Daoy (cell line): ENCODE measurements at places on chromosomes 7 and 10. TPM values are rescaled to one million over a fixed set of nuclear protein-coding genes. Genes with fewer than 3 reads are reported as not detected.

BTBD16 gene
- total RNA-seq = not detected in 2 replicates

CNNM2 gene
- total RNA-seq = 2.7 and 2.9 TPM in 2 replicates

GLI3 gene
- total RNA-seq = 4.3 and 7.2 TPM in 2 replicates

TMEM196 gene
- not detected in 2 replicates for total RNA-seq

STEAP4 gene
- not detected in 2 replicates for total RNA-seq

PRTFDC1 gene
- 4.9 and 8.7 TPM in 2 replicates for total RNA-seq

AEBP1 gene
- total RNA-seq = not detected in 2 replicates

SLC13A4 gene
- not detected in 2 replicates for total RNA-seq

UPK3B gene
- total RNA-seq = not detected in 2 replicates

TMEM273 gene
- not detected in 2 replicates for total RNA-seq

DNA sequence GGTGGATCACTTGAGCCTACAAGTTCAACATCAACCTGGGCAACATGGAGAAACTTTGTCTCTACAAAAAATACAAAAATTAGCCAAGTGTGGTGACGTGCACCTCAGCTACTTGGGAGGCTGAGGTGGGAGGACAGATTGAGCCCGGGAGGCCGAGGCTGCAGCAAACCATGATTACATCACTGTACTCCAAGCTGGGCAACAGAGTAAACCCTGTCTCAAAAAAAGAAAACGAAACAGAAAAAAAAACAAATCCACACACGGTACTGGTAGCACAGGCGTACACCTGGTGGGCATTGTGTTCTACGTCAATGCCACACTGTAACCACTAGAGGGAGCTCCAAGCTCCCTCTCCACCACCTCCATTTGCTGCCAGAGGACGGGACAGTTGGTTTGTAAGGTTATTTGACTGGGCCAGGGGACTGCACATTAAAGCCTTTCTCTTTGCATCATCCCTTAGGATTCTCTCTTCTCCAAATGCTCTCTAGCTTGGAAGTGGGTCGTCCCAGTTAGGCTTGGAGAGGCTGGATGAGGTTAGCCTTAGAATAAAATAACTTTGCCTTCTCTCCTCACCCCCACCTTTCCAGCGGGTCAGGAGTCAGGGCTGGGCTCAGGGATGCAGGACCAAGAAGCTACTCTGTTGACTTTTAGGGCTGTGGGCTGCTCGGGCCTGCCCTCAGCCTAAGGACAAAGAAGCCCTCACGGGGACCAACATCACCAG, 130.8 kb downstream of the SORBS1 start:
- peak; percentile 44 for DNase-seq

DNA sequence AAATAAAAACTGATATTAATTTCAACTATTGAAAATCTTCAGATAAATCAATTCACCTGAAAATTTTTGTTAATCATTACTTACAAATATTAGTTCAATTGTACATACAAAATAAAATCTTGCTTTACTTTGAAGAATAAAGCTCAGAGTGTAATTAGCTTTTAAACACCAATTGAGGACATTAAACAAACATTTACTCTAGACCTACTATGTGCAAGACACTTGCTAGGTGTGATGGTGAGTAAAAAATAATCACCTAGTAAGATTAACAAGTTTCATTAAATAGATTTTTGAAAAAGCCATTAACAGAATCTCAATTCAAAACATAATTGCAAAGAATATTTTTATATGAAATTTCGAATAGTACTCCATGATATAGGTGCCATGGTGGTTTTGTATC, 3.9 kb upstream of the MLLT10 start:
- DNase-seq = no peak

DNA sequence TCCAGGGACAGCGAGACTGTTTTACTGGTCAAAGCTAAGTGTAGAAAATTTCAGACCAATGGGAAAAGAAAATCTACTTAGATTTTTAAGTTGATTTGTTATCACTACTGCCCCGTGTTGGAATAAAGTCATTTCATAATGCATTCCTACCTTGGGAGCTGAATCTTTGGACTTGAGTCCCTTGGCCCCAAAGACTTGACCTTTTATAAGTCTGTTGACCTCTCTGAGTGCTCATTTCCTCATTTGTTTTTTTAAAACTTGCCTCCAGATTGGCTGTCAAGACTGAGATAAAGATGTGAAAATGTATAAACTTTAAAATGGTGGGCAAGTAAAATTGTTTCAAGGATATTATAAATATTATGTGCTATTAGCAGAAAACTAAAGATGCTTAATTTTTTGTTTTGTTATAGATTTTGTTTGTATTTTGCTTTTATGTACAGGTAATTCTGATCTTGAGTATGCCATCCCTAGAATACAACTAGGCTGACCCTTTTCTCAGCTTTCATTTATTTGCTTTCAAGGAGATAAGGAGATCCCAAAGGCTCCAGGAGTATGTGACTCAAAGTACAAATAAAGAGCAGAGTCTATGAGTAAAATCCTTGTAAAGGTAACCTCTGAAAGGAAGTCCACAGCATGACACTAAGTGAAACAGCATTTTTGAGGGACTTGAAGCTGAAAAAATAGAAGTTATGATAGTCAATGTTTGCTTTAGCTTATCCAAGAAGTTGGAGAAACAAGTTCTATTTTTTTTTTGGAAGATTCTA, 54.6 kb downstream of the TMEM26 start:
- DNase-seq = peak; percentile 23

DNA sequence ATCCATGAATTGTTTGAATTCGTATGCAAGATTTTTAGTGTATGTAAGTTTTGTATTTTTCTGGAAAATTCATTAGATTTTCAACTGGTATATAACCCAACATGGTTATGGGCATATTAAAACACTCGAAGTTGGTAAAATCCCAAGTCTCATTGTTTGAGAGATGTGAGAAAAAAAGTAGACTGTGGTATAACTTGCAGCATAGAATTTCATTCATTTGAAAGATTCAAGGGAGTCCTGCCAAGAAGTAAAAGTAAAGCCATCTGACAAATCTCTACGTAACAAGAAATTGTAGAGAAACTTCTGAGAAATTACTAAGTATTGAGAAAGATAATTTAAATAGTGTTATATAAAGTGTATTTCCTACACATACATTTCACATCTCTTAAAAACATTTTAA, 40.2 kb downstream of the SEMA3E start:
- no peak for DNase-seq

- DNase-seq = no peak
Observed at GRCh38 chr7:79520543-79520942, 67.1 kb upstream of the MAGI2 start.

GRCh38 chr10:100923580-100923979, 10.8 kb downstream of the SLF2 start:
- no peak for DNase-seq

GRCh38 chr7:99379043-99379577, 4.6 kb downstream of the ARPC1B start:
- peak; percentile 95 for DNase-seq

DNA sequence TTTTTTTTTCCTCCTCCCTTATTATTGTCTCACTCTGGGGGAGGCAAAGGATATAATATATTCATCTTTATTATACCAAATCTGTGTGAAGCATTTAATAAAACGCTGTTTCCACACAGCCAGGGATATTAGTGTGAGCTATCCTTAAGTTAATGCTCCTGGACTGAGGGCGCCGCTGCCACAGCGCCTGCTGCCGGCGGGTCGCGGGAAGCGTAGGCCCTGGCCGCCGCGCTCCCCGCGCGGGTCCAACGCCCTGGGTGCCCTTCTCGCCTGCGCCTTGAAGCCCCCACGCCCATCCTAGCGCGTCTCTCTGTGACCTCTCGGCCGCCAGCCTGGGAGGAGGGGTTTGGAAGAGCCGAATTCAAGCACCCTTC, 9.5 kb upstream of the LBX1 start:
- DNase-seq = no peak

GRCh38 chr7:108127461-108127860, 2.7 kb downstream of the LAMB4 start:
- no peak for DNase-seq

GRCh38 chr10:70807556-70807955, 8.2 kb upstream of the SGPL1 start:
- DNase-seq = no peak

DNA sequence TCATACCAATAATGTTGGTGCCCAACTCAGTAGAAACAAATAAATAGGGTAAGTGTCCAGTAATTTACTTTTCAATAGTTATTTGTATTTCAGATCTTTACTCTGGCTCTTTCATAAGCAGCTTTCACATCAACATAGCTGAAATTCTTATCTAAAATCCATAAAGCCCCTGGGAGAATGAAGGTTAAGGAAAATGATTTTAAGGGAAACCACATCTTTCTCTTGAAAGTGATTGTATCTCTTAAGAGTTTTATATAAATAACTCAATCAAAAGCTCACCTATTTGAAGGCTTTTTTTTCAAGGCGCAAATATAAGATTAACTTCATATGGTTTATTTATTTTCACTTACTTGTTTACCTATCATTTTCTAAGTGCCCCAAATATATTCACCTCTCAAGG, 324.4 kb downstream of the HGF start:
- no peak for DNase-seq

GRCh38 chr7:94298943-94299342, 95.8 kb upstream of the COL1A2 start:
- DNase-seq = peak; percentile 7

DNA sequence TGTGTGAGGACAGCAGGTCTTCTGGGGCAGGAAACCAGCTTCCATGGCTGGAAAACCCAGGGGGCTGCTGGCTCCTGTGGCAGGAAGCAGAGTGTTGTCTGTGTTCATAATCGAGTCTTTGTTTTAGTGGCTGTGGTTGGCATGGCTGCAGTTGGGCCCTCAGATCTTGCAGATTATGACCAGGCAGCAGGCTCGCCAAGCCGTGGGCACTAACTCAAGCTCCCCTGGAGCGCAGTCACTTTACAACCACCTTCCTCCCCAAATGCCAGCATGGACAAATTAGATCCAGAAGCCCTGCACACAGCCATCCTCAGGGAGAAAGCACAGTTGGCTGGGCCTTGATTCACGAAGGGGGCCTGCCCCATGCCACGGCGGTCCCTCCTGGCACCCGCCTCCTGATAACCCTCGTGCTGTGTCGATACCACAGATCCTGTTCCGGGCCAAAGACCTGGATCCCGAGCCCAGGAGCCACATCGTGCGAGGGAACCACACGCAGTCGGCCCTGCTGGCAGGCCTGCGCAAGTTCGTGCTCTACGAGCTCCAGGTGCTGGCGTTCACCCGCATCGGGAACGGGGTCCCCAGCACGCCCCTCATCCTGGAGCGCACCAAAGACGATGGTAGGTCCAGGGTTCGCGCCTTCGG, 552.5 kb upstream of the FOXK1 start:
- no peak for DNase-seq

DNA sequence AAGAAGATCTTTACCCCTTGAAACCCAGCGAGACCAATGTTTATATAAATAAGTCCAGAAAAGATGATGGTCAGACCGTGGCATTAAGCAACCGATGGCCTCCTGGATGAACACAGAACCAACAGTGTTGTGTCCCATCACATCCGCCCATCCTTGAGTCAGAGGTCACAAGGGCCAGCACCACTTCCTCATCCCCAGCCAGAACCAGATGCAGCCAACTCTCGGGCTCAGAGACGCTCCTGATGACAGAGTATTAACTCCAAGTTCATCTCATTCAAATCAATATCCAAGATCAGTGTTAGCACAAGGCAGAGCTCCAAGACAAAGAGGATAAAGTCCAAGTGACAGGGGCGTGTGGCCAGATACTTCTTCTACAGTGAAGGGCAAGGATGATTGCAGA, 63.5 kb downstream of the FAM53B start:
- DNase-seq = no peak

- DNase-seq = peak; percentile 16
Observed at GRCh38 chr10:132518572-132519381, 18.8 kb upstream of the INPP5A start.

DNA sequence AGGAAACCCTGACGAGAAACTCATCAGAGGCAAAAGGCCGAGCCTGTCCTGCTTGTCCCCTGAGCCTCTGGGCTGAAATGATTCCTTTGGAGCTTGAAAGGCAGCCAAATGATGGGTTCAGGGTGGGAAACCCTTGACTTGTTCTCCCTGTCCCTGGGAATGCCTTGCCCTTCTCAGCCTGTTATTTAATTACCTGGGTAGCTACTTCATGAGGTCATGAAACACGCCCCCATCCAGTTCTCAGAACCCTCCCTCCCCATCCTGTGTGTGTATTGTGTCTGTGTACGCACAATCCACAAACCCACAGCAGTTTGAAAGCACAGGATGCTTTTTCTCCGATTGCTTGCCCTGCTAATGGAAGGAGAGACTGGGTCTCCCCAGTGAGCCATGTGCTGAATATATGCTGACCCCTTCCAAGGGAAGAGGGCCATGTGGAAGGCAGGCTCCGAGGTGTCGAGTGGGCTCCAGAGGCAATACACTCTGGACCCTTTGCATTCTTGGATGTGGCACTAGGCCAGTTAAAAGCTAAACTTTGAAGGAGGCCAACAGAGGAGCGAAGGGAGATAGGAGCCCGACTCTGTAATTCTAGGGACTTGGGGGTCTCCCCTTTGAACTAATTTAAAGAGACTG, 10.6 kb downstream of the DUSP5 start:
- no peak for DNase-seq

DNA sequence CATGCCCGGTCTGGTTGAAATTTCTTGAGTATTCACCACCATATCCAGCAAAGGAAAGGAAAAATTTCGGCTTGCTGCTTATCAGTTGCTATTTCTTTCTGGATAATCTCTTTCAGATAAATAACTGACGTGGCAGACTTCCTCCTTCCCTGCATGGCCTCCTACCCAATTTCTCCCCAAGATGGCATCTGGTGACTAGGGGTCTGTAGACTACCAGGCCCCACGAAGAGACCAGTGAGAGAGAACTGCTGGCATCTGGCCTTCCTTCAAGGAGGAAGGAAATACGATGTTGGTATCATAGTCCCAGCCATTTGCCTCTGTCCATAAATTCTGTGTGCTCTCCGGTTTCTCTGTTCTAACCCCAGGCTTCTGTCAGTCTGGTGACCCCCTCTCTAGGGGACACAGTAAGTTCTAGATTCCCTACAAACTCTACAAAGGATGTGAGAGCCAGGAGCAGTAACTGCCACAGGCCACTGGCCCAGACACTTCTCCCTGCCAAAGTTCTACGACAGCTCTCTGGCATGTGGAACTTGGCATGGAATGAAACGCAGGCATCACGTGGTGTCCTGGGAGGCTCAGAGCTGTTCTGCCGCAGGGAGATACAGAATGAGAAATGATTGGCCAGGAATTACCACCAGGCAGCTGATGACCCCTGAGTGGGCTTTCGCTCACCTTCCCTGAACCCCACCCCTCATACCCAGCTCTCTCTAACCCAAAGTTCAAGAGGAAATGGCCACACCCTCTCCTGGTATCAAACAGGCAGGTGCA, 30.0 kb upstream of the MSRB2 start:
- DNase-seq = peak; percentile 78

- peak; percentile 27 for DNase-seq
Observed at GRCh38 chr10:103238506-103239252, 7.0 kb upstream of the RPEL1 start.
